GM12892 (cell line): ENCODE measurements at places on chromosomes 2 and 18.

DNA sequence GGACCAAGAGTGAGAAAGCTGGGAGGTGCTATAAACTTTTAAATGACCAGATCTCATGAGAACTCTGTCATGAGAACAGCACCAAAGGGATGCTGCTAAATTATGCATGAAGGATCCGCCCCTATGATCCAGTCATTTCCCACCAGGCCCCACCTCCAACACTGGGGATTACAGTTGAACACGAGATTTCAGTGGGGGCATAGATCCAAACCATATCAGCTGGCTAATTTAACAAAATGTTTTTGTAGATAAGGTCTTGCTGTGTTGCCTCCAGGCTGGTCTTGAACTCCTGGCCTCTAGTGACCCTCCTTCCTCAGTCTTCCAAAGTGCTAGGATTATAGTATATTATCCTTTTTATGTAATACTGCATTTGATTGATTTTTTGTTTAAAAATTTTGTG lies 56.0 kb downstream of the NBEAL1 start:
- no peak for DNase-seq

DNA sequence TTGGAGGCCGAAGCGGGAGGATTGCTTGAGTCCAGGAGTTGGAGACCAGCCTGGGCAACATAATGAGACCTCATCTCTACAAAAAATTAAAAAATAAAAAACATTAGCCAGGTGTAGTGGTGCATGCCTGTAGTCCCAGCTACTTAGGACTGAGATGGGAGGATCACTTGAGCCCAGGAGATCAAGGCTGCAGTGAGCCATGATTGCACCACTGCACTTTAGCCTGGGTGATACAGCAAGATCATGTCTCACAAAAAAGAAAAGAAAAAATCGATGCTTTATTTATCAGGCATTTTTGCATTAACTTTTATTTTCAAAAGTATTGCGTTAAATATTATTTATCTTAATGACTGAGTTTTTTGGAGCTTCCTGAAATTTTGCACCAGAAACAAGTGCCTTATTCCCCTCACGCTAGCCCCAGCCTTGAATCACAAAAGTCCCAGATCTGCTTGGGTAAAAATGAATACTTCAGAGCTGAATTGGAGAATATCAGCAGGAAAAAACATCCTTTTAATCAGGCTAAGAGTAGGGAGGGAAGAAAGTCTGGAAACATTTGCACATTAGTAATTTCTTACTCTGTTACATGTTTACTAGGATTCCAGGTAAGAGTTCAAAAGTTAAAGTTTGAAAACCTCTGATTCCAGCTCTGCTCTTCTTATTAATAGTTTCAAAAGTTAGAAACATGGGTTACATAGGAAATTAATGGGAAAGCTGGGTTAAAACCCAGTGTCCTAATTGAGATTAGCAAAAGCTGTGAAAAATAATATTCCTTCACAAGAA lies 296.8 kb upstream of the FBXO11 start:
- DNase-seq: no peak

DNA sequence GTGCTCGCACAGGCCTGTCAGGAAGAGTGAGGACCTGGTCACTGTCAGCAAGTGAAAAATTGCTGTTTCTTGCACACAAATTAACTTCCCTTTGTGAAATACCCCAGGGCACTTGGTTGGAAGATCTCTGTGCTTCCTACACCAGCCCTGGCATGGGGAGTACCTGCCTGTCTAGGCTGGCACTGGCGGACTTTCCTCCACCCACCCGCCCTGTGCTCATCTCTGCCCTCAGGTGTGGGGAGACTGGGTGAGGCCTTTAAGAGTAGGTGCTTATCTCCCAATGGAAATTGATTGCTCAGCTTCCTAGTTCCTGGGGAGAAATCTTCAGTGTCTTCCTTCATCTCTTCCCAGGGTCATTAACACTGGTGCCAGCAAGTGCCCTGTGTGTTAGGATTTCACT lies 42.1 kb downstream of the IMPA2 start:
- DNase-seq: no peak

DNA sequence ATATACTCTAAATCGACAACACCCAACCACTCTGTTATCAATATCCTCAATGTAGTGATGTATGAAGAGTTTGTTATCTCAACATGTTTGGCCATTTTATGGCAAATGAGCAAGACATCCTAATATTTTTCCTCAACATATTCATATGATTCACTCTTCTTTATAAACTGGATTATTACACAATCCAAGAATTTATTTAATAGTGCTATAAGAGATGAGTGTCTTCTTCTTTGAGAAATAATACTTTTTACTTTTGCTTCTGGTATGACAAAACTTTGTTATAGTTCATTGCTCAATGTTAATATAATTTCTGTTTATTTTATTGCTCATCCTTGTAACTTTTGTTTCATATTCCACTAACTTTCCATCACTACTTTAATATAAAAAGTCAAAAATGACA lies 44.3 kb downstream of the SCN9A start:
- DNase-seq: no peak

DNA sequence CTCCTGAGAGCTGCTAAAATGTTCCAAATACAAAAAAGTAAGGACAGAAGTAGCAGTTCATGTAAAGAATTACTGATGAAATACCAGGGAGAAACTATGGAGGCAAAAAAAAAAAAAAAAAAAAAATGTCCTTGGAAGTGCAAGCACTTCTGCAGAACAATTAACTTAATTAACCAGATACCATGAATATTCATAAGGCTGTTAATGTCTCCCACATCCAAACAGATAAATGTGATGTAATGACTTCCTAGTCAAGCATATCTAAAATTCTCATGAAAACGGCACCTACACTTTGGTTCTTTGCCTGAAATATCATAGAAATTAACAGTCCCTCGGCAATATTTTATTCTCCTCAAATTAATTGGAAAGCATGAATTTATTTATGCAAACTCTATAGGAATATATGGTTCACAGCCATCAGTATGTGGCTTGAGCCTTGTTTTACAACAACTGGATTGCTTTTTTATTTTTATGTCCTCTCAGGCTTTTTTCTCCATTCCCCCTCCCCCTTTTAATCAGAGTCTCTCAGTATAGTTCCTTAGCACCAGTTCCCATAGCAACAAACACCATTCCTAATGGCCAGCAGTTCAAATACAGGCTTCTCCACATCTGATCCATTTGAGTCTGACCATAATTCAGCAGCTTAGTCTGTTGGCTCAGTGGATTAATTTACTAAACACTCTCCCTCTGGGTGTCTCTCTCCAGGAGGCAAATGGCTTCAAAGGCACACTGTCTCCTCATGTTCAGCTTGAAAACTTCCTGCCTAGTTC lies 97.1 kb downstream of the ITGA4 start:
- no peak for DNase-seq

GRCh38 chr18:31303771-31304170 lies 14.2 kb upstream of the DSG1 start:
- no peak for DNase-seq

DNA sequence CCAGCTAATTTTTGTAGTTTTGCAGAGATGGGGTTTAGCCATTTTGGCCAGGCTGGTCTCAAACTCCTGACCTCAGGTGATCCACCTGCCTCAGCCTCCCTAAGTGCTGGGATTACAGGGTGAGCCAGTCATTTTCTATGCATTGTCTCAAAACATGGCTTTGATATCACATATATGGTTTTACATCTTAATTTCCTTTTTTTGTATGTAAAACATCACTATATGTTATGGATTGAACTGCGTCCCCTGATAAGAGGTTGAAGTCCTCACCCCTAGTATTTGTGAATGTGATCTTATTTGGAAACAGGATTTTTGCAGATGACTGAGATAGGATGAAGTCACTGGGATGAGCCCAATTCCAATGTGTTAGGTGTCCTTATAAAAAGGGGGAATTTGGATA lies 89.8 kb upstream of the MYCN start:
- no peak for DNase-seq

GRCh38 chr2:208235860-208236259 lies 19.0 kb downstream of the IDH1 start:
- DNase-seq: no peak

GRCh38 chr2:71926876-71927756 lies 220.5 kb downstream of the CYP26B1 start:
- no peak for DNase-seq

DNA sequence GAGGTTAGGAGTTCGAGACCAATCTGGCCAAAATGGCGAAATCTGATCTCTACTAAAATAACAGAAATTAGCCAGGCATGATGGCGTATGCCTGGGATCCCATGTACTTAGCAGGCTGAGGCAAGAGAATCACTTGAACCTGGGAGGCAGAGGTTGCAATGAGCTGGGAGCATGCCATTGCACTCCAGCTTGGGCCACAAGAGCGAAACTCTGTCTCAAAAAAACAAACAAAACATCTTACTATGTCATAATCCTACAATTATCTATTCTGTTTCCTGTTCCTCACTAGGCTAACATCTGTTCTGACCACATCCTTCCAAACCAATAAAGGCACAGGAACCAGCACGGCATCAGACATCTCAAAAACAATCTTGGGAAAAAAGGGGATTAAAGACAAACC lies 361.8 kb upstream of the UBE2E3 start:
- DNase-seq: no peak

- no peak for DNase-seq
These were observed 123.5 kb upstream of the ZFP36L2 start for GRCh38 chr2:43349904-43350303.

GRCh38 chr2:143937723-143938350 lies 582.1 kb downstream of the ZEB2 start:
- no peak for DNase-seq

DNA sequence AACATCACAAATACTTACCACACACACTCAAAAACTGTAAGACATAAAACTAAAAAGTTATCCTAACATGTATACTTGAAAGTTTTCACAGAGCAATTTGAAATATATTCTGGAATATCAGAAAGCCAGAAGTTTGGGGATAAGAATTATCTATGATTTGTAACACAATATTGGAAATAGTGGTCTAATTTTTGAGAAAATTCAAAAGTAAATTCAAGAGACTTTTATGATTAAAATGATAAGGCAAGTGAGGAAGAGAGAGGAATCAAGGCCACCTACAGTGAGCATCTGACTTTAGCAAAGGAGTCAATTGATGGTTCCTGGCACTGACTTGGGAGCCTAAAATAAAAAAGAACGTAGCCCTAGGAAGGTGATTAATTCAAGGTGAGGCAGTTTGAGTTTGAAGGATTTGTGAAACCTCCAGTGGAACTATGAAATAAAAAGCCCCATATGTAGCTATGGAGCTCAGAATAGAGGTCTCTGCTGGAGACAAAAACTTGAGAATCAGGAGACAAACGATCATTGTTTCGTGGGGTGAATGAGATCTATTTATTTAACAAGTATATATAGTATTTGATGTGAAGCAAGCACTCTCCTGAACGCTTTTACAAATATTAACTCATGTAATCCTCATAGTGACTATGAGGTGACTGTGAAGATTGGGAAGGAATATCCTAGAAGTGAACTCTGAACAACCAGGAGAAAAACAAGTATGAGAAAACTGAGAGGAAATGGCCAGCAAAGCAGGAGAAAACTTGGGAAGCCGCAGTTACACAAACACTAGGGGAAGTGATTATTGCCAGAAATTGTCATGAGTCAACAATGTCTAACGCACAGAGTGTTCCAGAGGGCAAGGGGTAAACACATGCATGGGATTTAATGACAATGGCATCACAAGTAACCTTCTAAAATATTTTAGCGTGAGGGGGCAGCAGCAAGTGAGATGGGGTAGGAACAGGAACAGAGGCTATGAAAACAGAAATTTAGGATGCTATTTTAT lies 12.8 kb downstream of the TFPI start:
- no peak for DNase-seq

DNA sequence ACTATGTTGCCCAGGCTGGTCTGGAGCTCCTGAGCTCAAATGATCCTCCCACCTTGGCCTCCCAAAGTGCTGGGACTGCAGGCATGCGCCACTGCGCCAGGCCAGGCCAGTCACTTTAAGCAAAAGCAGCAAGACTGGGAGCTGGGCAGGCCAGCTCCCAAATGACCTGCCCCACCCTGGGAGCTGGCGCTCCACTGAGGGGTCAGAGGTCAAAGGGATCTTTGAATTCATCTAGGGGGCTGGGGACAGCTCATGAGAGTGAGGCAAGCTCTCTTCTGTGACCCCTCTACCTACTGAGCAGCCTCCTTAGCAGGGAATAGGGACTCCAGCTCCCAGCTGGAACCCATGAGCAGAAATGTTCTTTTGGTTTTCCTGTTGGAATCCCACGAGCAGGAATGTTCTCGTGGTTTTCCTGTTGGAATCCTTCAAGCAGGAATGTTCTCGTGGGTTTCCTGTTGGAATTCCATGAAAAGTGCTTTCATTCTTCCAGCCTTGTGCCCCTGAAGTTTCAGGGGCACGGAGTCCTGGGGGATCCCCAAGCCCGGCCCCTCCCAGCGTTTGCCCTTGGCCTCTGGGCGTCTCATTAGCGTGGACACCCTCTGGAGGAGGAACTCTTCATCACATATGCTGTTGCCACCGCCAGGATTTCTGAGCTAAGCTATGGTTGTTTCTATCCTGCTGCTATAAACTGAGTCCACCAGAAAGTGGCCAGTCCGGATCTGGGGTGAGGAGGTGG lies 162.0 kb upstream of the HAAO start:
- DNase-seq: no peak

- no peak for DNase-seq
These were observed 144.2 kb upstream of the HDAC4 start for GRCh38 chr2:239544918-239545465.

DNA sequence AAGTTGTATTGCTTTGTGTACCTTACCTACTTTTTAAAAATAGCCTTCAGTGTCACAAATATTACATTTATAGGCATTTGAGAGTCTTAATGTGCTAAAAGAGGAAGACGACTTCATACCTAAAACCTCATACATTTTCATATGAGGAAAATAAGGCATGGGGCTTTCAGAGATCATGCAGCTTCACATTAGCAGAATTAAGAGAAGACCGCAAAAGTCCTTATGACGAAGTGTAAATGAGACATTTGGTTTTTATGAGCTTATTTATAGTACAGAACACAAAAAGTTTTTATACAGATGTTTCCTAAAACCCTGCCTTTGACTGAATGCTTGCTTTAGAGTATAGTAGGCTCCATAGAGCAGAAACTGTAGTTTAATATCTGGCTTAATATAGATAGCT lies 10.1 kb upstream of the CCDC138 start:
- no peak for DNase-seq

DNA sequence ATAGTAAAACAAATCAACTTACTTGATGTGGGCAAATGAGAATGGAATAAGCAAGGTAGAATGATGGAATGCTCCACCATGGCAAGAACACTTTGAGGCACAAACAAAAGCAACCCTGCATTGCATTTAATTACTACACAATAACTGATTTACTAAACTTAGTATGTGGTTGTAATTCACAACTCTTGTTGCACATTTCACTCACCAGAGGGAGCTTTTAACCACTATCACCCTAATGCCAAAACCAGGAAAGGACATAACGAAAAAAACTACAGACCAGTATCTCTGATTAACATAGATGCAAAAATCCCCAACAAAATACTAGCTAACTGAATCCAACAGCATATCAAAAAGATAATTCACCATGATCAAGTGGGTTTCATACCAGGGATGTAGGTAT lies 659.8 kb downstream of the CPS1 start:
- DNase-seq: no peak
